NCI-H774 (cell line): ENCODE measurements at places on chromosomes 6 and 20.
A peak's percentile ranks its signal among the peaks of the same experiment; 100 is the strongest.

GRCh38 chr6:53813801-53814200 lies 19.0 kb downstream of the LRRC1 start:
- no peak for DNase-seq

- DNase-seq, result peak; percentile 69
Measured at GRCh38 chr20:53162251-53162835, 190.2 kb downstream of the TSHZ2 start.

DNA sequence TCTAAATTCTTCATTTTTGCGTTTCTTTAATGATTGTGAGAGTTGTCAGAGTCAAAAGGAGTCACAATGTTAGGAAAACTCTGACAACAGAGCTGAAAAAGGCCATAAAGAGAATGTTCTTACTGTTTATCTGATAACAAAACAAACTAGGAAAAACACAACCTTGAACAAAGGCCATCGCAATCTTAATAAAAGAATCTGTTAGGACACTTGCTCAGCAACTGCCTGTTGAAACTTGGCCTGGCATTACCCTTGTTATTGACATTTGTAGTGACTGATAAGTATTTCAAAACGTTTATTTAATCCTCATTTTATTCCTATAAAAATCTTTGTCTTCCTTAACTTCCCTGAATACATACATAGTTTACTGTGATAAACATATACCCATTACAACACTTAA lies 15.7 kb downstream of the GSTA1 start:
- no peak for DNase-seq

DNA sequence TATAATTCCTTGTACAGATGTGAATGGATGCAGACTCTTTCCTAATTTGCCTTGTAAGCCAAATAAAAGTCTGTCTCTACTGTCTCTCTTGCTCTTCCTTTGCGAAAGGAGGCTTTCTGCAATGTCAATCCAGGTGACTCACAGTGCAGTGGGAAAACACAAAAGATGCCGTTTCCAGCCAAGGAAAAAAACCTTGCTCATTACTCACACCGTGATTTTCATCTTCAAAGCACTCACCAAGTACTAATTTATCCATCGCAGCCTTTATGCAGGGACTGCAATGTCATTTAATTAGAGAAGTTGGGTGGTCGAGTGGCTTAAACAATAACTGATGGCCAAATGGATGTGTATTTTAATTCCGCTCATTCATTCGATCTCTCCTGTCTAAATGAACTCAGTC lies 23.8 kb downstream of the SAYSD1 start:
- no peak for DNase-seq

DNA sequence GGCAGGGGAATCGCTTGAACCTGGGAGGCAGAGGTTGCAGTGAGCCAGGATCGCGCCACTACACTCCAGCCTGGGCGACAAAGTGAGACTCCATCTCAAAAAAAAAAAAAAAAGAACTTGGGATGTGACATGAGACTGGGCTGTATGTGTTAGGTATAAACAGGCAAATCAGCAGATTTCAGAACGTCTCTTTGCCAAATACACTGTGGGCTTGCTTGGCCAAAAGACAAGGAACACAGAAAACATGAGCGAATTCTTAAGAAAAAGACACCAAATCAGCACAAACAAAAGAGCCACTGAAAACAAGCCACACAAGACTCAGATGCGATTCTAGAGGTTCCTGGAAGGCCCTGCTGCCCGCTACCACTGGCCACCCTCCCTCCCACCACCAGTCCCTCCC lies 12.5 kb downstream of the ETV7 start:
- no peak for DNase-seq

- no peak for DNase-seq
Measured at GRCh38 chr20:9031991-9032390, 36.9 kb upstream of the PLCB4 start.

GRCh38 chr6:141451511-141452353 lies 681.0 kb upstream of the GJE1 start:
- DNase-seq, result no peak

GRCh38 chr6:73791336-73791735 lies 95.3 kb downstream of the CD109 start:
- DNase-seq, result no peak

DNA sequence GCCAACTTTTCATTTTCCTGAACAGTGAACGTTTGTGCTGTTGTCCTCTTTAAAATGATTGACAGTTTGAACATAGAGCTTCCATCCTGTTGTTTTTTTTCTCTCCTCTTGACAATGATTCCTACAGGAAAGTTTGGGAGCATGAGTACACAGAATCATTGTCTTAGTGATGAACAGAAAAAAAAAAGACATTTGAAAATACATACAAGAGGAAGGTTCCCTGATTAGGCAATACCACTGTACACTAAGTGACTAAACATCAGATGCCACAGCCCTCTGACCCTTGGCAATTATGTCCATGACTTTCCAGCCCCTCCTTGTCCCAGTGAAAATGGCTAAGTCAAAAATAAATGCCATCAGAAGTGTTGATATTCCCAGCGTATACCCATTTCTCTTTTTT lies 71.5 kb downstream of the RTN4IP1 start:
- DNase-seq, result no peak

- no peak for DNase-seq
Measured at GRCh38 chr6:71457929-71458328, 169.3 kb downstream of the OGFRL1 start.

DNA sequence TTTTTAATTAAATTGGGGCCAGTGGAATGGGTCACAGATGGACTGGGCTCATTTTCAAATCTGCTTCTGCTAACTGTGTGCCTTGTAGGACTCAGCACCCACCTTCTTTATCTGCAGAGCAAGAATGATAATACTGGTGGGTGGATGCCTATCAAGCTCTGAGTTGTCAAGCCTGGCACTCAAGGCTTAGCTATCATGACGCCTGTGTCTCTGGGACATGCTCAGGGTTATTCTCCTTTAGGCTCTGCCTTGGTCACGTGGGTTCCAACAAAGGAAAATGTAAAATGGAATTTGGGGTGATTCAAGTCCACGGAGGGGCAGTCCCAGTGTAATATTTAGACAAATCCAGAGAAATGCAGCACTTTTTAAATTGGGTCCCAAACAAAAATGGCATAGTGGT lies 202.3 kb downstream of the TSHZ2 start:
- DNase-seq, result no peak

DNA sequence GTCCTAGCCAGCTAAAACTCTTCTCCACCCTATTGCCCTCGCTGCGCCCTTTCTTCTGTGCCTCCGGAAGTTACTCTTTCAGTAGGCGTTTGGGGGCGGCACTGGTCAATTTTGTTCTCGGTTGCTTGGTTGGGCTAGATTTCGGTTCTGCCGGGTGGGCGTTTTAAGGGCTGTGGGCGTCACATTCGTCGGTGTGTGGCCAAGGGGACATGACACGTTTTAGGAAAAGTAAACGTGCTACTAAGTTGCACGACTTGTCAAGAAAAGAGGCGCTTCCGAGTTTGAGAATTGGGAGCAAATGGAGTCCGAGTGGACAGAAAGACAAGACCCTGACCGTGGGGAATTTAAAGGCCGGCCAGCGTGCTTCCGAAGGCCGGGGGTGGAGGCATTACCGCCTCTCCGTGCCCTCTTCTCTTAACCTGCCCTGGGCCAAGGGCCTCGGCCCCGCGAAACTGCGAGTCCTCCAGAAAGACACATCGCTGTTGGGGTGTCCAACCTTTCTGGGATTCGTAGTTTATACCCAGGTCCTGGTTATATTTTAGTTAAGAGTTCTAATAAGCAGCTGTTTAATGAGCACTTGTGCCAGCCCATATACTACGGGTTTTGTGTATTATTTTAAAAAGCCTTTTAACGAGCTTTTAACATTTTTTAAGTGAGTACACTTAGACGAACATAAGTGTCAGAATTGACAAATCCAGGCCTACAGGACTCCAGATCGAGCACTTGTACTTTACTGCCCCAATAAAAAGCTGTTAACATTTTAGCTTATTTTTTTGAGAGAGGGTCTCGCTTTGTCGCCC lies 664 bp upstream of the BAG6 start:
- peak; percentile 91 for DNase-seq

- peak; percentile 79 for DNase-seq
Measured at GRCh38 chr6:106411643-106412200, 51.2 kb downstream of the CRYBG1 start.

DNA sequence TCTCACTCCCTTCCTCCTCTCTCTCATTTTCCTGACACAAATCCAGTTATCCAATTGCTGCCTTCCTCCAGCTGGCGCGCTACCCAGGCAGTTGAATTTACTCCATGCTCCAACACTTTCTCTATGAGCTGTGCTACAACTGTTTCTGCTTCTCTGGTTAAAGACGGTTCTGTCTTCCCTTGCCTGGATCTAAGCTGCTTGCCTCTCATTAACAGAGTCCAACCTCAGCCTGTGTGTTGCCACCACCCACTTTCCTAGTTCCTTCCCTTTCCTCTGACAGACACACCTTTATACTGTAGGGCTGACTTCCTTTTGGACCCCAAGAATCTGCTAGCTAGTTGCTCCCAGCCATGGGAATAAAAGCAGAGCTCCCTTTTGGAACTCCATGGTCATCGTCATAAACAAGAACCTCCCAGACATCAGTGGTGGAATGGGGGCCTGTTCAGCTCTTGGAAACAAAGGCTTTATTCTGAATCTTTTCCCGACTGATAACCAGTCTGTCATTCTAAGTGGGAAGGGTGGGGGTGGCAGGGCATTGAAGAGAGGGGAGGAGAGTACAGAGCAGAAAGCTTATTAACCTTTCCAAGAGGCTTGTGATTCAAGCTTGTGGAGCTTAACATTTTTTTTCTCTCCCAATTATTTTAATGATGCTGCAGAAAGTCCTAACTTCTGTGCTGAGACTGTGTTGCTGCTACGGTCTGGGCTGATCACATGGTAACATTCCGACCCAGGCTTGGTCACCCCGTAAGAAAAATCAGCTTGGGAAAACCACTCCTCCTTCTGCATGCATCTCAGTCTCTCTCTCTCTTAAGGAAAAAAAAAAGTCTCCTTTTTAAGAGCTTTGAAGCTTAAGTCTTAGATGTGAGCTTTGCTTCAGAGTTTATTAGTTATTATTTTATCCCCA lies 31.3 kb upstream of the BMP2 start:
- no peak for DNase-seq

DNA sequence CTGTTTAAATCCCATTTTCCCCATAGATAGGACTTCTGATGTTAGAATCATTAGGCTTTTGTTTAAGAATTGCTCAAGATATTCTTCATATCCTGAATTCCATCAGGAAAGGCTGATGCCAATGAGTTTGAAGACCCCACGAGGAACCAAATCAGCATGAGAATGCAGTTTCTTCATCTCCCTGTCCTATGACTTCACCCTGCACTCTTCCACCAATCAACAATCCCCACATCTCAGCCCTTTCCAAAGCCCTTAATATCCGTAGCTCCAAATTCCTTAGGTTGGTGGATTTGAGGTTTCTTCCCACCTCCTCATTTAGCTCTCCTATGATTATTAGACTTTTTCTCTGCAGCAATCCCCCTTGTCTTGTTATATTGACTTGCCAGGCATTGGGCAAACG lies 88.3 kb upstream of the PRND start:
- no peak for DNase-seq

- no peak for DNase-seq
Measured at GRCh38 chr6:156901309-156902019, 124.3 kb downstream of the ARID1B start.

DNA sequence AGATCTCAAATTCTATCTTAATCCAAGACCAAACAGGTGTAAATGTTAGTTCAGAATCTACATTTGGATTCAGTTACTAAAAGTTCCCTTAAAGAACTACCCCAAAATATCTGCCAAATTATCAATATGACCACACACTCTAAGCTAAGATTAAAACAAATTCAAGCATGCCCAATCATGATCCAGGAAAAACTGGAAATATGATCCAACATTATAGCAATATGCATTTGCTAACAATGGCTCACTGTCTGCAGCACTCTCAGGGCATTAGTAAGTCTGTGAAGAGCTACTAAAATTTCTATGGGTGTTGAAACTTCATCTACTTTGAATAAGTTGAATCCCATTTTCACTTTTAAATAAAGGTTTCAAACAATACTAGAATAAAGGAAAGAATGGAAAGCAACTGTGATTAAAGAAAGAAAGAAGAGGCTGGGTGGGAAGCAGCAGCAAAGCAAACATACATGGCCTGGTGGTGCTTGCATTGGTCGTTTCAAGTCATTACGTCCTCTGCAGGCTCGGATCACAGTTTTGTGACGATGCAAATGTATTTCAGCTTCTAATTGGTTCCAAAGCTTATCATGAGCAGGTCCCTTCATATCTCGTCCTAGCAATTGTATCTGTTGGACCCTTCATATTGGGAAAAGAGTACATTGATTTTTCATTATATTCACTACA lies 29.2 kb downstream of the GOPC start:
- DNase-seq, result no peak

GRCh38 chr20:41499961-41500725 lies 118.0 kb downstream of the CHD6 start:
- DNase-seq, result peak; percentile 75

DNA sequence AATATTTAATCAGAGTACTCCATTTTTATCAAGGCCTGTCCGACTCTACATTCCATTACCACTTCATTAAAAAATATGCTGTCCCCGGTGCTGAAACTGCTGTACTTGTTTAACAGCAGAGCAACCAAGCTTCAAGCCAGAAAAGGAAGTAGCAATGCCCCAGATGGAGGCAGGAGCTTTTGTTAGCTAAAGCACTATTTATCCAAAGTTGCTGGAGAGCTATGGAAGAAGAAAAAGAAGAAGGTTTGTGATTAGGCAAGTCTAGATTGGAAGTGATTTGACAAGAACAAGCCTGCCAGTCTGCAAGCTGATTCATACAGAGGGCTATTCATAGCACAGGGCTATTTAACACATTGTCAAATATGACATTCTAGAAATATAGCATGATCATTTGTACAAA lies 160.9 kb upstream of the SPTLC3 start:
- DNase-seq, result no peak

- DNase-seq, result no peak
Measured at GRCh38 chr6:170048615-170049256, 242.1 kb downstream of the DLL1 start.

DNA sequence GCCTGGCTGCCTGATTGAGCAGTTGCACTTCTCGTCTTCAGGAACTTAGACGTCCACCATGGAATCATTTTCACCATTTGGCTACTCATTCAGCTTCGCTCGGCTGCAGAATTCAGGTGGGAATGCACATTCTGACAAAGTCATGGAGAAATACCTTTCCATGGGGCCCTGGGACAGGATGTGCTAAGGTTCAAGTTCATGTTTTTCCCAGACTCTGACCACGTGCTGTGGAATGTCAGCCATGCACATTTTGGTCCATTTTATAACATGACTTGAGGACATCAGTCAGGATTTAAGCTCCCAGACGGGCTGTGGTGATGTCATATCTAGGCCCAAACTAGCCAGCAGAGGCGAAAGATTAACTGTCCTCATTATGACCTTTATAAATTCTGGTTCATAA lies 205.3 kb downstream of the TBXT start:
- DNase-seq, result no peak

- DNase-seq, result no peak
Measured at GRCh38 chr20:61099806-61100205, 152.3 kb upstream of the CDH4 start.

DNA sequence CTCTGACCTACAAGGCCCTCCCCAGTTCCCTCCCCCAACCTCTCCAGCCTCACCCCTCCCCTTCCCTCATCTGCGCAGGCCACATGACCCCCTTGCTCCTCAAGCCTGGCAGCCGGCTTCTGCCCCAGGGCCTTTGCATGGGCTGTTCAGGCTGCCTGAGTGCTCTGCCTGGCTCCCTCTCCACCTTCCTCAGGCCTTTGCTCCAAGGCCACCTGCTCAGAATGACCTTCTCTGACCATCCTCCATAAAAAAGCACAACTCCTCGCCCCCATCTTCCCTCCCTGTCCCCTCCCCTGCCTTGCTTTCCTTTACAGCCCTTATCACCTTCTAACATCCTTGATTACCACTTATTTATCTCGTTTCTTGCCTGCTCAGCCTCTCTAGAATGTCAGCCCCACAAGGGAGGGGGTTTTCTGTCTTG lies 38.7 kb downstream of the SPDEF start:
- no peak for DNase-seq

GRCh38 chr20:51768759-51769517 lies 748 bp upstream of the ATP9A start:
- no peak for DNase-seq
